CD4-positive, CD25-positive, alpha-beta regulatory T cell (primary cell): ENCODE measurements at places on chromosomes 3 and 15. TPM values are rescaled to one million over a fixed set of nuclear protein-coding genes. Genes with fewer than 3 reads are reported as not detected.

FOXL2 gene
- total RNA-seq = not detected

P2RY13 gene
- not detected for total RNA-seq

TNIK gene
- 162 TPM for total RNA-seq

ABHD10 gene
- total RNA-seq = 18.8 TPM

ALPK3 gene
- total RNA-seq = 0.22 TPM

THRB gene
- total RNA-seq = 0.30 TPM

DNA sequence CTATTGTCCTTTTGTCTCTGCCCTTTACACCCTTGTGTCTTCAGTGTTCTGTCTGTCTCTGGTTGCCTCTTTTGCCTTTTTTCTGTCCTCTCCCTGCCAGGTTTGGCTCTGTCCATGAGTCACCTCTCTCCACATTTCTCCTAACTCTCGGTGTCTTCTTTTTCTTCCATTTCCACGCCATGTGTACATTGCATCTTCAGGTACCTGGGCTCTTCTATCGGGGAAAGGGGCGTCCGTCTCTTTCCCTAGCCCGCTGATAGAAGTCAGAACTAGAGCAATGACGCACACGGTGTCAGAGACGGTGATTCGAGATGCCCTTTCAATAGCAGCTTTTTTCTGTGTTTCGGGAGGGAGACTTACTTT lies 641 bp downstream of the OPA1 start:
- peak; percentile 69 for DNase-seq

IGDCC3 gene
- not detected for total RNA-seq

GRCh38 chr3:154178172-154178571 lies 57.0 kb downstream of the ARHGEF26 start:
- no peak for DNase-seq

RBPMS2 gene
- 0.37 TPM for total RNA-seq

GRCh38 chr3:71436337-71436736 lies 147.2 kb downstream of the FOXP1 start:
- DNase-seq = no peak

DNA sequence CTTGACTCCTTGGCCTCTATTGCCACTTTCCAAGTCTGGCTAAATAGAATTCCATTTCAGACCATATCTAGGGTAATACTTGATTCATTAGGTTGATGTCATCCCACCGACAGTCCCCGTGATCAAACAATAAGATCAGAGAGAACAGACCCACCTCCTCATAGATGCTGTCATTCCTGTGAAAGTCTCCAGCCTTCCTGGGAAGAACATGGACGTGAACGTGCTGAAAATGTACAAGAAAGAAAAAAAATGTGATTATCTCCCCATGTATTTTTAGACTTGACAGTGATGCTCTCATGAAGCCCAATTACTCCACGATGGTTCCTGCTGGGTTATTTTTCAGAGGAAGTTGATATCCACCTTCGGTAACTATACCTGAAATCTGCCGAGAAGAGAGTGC lies 872.4 kb upstream of the CFAP20DC start:
- DNase-seq = no peak

GRCh38 chr3:11600501-11601282 lies 43.0 kb downstream of the VGLL4 start:
- DNase-seq = no peak

- DNase-seq = no peak
Observed at GRCh38 chr3:126407412-126408044, 12.8 kb downstream of the CFAP100 start.

DNA sequence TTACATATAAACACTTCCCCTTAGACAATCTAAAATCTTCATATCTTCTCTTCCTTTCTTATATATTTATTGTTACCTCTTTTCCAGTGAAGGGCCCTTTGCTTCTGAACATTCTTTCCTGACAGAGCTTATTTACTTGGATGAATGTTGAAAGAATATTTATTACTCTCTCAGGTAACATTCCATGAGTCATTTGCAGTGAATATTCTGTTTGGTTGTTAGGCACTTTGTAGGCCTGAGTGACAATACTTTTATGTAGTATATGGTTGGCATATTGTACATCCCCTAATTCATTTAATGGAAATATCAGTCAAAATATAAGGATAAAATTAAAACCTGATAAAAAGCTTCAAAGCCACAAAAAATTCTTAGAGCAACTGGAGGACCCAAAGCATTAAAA lies 260.9 kb upstream of the KCNMB2 start:
- DNase-seq = no peak

- no peak for DNase-seq
Observed at GRCh38 chr3:152056073-152056472, 182.6 kb downstream of the SUCNR1 start.

SLC28A2 gene
- total RNA-seq = not detected
